ENCODE measurements at places on chromosomes 13 and 19.

DNA sequence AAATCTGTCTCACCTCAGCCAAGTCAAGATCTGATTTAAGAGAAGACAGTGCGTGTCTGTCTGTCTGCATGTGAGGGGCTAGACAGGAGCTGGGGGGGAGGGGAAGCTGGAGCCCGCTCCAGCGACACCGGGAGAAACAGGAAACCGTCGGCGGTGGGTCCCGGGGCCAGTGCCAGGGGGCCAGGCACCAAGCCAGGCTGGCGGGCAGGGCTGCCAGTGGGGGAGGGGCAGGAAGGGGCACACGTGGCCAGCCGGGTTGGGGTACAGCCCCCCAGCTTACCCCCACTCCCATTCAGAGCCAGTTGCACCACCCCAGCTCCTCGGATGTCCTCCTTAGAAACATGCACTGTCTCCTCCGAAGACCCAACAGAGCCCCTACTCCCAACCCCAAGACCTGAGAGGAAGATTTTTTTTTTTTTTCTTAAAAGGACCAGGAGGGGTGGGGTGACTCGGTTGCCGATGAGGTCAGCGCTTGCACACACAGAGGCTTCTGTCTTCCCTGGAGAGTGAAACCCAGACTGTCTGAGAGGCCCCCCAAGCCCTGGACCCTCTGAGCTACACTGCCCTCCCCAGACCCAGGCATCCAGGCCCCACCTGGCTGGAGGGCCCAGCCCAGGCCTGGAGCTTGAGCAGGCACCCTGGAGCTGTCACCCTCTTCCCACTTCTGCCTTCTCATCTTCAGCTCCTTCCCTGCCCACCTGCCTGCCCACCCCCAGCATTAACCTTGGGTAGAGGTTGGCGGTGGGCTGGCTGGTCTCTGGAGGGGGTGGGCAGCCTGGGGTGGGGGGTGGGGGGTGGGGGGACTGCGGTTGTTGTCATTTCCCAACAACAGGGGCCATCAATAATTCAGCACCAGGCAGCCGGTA, 4.0 kb downstream of the ERF start:
- DNase-seq: no peak

DNA sequence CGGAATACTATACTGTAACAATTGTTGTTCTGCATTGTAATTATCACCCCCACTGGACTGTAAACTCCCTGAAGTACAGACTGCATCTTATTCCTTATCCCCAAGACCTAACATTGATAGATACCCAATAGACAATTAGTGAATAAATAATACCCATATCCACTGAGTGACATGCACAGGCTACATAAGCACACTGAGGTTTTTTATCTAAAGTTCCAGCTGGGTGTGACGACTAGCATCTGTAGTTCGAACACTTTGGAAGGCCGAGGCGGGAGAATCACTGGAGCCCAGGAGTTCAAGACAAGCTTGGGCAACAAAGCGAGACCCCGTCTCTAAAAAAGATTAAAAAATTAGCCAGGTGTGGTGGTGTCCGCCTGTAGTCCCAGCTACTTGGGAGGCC, 2.5 kb downstream of the KPNA3 start:
- DNase-seq: no peak

- DNase-seq: no peak
These were observed 1.9 kb downstream of the KCTD12 start for GRCh38 chr13:76884186-76884906.

GRCh38 chr13:27398360-27398759, 26.1 kb upstream of the GTF3A start:
- no peak for DNase-seq

DNA sequence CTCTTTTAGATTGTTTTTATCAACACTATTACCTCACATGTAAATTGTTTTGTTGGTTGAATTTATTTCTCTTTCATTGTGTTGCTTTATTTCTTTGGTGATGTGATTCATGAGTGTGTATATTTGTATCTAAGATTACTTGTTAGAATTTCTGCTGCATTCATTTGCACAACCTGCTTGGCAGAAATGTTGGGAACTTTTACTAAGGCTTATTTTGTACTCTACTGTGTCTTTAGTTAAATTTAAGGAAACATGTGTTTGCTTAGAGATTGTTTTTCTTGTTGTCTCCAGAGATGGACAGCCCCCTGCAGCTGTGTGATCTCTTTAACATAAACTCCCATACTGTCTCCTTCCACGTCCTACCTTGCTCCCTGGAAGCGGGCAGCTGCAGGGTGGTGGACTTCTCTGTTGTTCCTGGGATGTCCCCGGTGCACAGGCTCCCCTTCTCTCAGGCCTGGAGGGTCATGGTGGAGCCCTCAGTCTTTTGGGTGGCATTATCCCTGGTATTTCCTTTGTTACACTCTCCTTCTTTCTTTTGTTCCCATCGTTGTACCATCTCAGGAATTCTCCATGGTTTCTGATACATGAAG, 212.0 kb upstream of the SPRY2 start:
- no peak for DNase-seq

GRCh38 chr13:33259296-33259695, 26.3 kb downstream of the STARD13 start:
- DNase-seq: no peak

DNA sequence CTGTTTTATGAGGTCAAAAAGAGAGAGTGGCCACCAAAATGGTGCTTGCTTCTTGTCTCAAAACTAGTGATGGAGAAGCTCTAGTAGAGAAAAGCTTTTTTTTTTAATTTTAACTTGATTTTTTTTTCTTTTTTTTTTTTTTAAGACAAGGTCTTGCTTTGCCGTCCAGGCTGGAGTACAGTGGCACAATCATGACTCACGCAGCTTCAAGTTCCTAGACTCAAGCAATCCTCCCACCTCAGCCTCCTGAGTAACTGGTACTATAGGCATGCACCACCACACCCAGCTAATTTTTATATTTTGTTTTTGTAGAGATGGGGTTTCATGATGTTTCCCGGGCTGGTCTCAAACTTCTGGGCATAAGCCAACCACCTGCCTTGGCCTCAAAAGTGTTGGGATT, 279.0 kb downstream of the TBC1D4 start:
- no peak for DNase-seq

GRCh38 chr19:8036434-8037099, 16.0 kb upstream of the CCL25 start:
- no peak for DNase-seq

- no peak for DNase-seq
These were observed 9.4 kb upstream of the CEACAM16 start for GRCh38 chr19:44689290-44690130.

GRCh38 chr19:38624822-38625221, 5.8 kb downstream of the EIF3K start:
- no peak for DNase-seq

DNA sequence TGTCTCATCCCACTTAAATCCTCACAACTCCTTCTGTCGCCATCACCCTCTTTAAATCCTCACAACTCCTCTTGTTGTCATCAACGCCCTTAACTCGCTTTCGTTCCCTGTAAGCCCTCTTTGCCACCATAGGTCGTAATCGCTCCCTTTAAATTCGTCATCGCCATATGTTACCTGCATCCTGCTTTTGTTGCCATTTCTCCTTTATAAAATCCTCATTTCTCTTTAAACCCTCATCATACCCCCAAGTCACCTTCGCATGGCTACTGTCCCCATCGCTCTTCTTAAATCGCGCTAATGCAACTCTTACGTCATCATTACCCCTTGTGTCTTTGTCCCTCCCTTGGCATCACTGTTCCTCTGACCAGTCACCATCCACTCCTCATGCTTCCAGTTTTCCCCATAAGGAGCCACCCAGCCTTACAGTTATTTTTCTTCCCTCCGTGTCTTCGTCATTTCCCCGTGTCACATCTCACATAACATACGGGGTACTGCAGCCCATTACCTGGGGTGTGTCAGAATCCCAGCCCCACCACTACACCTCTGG, 539 bp downstream of the PLD3 start:
- DNase-seq: peak; percentile 18

- no peak for DNase-seq
These were observed 82.4 kb upstream of the STARD13 start for GRCh38 chr13:33367926-33368325.

- DNase-seq: peak; percentile 24
These were observed 175.6 kb upstream of the SLITRK6 start for GRCh38 chr13:85974608-85975366.

- no peak for DNase-seq
These were observed 8.2 kb upstream of the RFPL4A start for GRCh38 chr19:55750715-55751114.

GRCh38 chr13:43243711-43244110, 220.3 kb downstream of the DNAJC15 start:
- no peak for DNase-seq

DNA sequence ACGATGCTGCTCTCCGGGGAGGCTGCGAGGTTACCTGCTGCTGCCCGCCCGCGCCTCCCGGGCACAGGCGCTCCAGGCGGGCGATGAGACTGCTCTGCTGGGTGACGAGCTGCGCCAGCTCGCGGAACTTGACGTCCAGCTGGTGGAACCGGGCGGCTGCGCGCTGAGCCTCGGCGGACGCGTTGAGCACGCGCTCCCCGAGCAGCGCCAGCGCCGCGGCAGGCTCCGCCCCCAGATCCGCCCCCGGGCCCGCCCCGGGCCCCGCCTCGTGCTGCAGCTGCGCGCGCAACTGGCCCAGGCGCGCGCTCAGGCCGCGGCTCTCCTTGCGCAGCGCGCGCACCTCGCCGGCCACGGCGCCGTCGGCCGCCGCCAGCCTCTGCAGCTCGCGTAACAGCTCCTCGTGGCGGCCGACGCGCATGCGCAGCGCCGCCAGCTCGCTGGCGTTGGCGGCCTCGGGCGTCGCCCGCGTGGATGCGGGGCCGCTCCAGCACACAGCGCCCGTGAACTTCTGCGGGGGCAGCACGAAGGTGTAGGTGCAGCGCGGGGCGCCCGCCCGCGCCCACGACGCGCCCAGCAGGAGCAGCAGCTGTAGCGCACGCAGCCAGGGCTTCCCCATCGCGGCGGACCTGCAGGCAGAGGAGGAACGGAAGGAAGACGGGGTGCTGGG, 6.4 kb downstream of the ANGPTL6 start:
- DNase-seq: peak; percentile 68

- DNase-seq: no peak
These were observed 441 bp downstream of the INAFM1 start for GRCh38 chr19:47274891-47275761.

DNA sequence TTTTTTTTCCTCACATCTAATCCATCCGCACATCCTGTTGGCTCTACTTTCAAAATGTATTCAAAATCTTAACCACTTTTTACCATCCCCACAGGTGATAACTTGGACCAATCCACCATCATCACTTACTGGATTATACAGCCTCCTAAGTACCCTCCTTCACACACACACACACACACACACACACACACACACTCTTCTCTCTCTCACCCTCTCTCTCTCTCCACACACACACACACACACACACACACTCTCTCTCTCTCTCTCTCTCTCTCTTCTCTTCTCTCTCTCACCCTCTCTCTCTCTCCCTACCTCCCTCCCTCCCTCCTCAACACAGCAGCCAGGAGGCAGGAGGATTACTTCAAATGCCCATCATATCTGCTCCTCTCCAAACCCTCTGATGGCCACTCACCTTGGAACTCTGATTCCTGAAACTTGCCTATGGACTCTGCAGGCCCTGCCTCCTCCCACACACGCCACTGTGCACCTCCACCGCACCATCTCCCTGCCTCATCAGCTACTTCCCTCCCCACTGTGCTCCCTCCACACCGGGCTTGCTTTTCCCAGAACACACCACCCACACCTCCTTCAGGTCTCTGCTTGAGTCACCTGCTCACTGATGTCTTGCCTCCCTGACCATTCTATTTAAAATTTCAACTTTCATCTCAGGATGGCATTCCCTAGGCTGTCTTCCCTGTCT, 39.7 kb downstream of the RCBTB2 start:
- no peak for DNase-seq

DNA sequence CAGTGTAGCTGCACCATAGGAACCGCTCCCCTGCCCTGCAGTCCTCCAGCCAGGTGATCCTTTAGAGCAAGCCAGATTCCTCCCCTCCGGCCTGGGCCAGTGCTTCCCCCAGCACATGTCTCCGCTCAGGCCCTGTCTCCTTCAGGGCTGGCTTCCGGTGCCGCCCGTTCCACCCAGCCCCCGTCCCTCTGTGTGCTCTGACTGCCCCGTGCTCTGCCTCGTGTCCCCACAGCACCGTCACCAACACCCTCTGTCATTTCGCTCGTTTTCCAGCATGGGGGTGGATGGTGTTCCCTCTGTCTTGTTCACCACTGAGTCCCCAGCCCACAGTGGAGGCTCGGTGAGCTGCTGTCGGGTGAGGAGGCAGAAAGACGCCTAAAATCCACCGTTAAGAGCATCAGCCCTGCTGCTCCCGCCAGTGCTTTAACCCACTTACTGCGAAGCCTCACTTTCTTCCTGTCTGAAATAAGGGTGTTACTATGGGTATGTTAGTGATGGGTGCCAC, 54.5 kb downstream of the TSSK6 start:
- no peak for DNase-seq

- no peak for DNase-seq
These were observed 25.8 kb downstream of the CACNG6 start for GRCh38 chr19:54017261-54017660.

- no peak for DNase-seq
These were observed 2.7 kb upstream of the RUBCNL start for GRCh38 chr13:46389457-46390451.

GRCh38 chr13:73602295-73602694, 531.9 kb downstream of the KLF12 start:
- no peak for DNase-seq

DNA sequence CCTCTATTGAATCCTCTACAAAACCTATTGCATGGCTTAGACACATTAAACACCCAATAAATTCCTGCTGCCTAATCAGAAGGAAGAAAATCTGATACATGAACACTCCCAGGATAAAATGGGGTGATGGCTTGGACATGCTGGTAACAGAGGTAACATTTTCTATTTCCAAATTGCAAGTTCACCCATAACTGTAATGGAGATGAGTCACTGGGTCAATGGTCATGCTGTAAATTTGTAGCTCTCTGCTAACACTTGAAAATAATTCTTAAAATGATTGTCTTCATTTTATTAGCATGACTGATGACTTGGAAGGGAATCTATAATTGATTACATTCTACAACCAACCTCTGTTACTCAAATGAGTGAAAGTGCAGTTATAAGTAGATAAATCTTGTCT, 434.1 kb downstream of the FGF14 start:
- DNase-seq: no peak

- DNase-seq: no peak
These were observed 132.2 kb downstream of the FREM2 start for GRCh38 chr13:38819053-38819452.

- DNase-seq: no peak
These were observed at the start of gene NOVA2 for GRCh38 chr19:45973553-45974338. Gene NOVA2 (minus strand): TSS chr19:45973865. CDS start chr19:45973351, 514 bp downstream.

GRCh38 chr13:75136151-75136550, 345.8 kb downstream of the TBC1D4 start:
- DNase-seq: no peak

- DNase-seq: no peak
These were observed 26.9 kb downstream of the SMARCA4 start for GRCh38 chr19:10987571-10988297.
